ENCODE measurements at places on chromosomes 4 and X.

DNA sequence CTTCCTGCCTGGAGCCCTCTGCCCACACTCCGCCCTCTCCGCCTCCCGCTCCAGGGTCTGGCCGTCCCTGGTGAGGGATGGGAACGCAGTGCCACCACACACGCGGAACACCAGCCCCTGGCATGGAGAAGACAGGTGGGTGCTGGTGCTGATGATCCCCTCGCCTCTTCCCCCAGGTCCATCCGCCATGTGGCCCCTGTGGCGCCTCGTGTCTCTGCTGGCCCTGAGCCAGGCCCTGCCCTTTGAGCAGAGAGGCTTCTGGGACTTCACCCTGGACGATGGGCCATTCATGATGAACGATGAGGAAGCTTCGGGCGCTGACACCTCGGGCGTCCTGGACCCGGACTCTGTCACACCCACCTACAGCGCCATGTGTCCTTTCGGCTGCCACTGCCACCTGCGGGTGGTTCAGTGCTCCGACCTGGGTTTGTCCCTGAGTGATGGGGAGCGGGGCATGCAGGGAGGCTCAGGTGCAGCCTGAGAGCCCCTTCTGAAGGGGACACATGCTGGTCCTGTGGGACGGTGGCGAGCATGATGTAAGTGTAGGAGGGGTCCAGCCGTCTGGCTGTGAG, 9.8 kb downstream of the BGN start:
- no peak for DNase-seq

- no peak for DNase-seq
Measured at GRCh38 chrX:44071847-44072551, 98.8 kb upstream of the NDP start.

- no peak for DNase-seq
Measured at GRCh38 chr4:109440948-109441347, 7.3 kb downstream of the SEC24B start.

GRCh38 chrX:13750204-13750603, 15.7 kb downstream of the OFD1 start:
- no peak for DNase-seq

DNA sequence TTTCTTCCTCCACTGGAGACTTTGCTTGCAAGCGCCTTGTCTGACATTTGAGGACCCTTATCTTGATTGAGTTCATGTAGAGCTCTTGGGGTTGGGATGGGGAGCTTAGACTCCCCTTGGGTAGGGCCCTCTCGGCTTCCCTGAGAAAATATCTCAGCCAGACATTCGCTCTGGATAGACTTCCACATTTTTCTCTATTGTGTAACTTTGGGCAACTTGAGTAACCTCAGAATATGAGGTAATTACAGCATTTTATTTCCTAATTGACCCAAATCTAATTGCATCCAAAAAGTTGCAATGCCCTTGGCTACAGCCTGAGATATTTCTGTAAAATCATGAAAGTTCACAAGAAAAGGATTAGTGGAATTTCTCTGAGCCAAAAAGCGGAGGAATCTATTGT, 102.8 kb upstream of the MXRA5 start:
- peak; percentile 44 for DNase-seq

DNA sequence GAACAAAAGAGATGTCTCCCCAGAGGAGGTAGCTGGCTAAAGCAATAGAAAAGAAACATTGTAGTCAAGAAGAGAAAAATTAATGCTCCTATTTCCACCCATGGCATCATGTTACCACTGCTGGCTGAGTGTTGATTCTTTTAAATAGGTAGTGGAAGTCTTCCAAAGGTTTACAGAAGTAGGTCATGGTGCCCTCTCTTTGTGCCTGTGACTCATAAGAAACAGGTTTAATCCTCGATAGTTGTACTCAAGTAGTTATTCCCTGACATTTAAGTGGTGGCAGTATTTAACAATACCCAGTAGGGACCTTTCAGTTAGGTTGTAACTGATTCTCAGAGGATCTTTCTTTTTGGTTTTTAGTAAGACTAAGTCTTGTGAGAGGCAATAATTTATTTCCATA, 247.8 kb downstream of the TEX13A start:
- no peak for DNase-seq

- no peak for DNase-seq
Measured at GRCh38 chr4:186030795-186031194, 38.2 kb upstream of the TLR3 start.

DNA sequence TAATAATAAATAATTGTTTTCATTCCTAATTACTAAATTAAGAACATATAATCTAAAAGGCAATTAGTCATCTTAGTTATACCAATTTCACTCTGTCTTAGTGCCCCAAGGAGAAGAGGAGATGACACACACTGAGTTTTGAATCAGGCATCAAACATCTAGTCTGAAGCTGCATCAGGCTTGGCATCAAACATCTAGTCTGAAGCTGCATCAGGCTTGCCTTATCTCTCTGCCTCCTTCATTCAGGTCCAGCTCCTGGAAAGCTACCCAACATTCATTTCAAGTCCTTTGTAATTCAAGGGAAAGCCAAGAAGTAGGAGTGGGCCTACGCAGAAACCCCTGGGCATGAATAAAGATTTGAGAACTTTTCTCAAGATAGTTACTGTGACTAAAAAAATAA, 62.2 kb downstream of the SH3RF1 start:
- no peak for DNase-seq

DNA sequence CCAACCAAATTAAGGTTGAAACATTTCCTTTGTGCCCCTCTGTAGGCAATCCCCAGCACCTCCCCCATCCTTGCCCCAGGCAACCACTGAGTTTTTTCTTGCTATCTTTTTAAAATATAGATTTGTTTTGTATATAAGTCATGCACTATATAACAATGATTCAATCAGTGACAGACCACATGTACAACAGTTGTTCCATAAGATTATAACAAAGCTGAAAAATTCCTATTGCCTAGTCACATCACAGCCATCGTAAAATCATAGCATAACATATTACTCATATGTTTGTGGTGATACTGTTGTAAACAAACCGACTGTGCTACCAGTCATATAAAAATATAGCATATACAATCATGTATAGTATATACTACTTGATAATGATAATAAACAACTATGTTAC, 211.9 kb upstream of the NRK start:
- no peak for DNase-seq
